ENCODE measurements at places on chromosomes 7 and 10.

- DNase-seq, result no peak
Observed at GRCh38 chr7:120043250-120043649, 229.7 kb upstream of the KCND2 start.

GRCh38 chr7:77684030-77684429 lies 12.2 kb upstream of the RSBN1L start:
- no peak for DNase-seq

DNA sequence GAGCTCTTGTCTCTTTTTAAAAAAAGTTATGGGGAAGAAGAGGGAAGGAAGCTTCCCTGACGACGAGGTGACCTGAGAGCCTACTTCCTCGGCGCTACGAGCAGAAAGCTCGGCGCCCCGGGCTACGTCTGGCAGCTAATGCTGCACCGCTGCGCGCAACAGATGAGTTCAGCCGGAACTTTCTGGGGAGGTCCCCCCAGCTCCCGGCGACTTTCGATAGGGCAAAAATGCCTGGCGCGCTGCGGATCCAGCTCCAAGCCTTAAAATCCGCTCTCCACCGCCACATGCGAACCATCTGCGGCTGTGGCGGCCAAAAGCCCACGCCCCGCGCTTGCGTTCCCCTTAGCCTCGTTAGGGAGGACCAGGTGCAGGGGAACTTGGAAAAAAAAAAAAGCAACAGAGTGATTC lies 621 bp downstream of the P4HA1 start:
- no peak for DNase-seq

- no peak for DNase-seq
Observed at GRCh38 chr7:76123316-76123715, 75.4 kb downstream of the MDH2 start.

DNA sequence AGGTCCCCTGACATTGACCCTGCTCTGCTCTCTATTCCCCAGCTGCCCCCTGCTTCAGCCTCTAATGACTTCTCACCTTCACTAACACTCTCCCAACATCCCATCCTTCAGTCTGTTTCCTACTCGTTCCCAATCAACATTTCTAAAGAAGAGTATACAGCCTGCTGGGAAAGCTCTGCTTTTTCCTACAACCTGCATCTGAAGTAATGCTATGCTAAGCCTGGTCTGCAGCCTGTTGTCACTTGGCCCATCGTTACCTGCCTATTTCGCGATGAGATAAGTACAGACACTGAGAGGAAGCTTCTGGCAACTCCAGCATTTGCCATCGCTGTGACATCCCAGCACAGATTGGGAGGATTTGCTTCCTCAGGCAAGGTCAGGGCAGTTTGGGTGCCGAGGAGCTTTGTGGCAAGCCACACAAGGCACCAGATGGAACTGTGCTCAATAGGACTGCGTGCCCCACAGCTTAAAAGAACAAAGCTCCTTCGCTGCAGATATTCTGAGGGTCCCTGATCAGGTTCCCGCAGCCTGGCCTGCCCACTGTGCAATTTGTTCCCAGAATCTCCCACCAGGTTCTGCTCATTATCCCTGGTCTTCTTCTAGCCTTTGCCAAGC lies 51.4 kb downstream of the PKD1L1 start:
- DNase-seq, result no peak

GRCh38 chr10:44300666-44301649 lies 83.9 kb downstream of the CXCL12 start:
- peak; percentile 44 for DNase-seq

- DNase-seq, result no peak
Observed at GRCh38 chr10:132541601-132542011, 4.0 kb downstream of the INPP5A start.

GRCh38 chr7:1176891-1177373 lies 16.9 kb upstream of the ZFAND2A start:
- peak; percentile 85 for DNase-seq

DNA sequence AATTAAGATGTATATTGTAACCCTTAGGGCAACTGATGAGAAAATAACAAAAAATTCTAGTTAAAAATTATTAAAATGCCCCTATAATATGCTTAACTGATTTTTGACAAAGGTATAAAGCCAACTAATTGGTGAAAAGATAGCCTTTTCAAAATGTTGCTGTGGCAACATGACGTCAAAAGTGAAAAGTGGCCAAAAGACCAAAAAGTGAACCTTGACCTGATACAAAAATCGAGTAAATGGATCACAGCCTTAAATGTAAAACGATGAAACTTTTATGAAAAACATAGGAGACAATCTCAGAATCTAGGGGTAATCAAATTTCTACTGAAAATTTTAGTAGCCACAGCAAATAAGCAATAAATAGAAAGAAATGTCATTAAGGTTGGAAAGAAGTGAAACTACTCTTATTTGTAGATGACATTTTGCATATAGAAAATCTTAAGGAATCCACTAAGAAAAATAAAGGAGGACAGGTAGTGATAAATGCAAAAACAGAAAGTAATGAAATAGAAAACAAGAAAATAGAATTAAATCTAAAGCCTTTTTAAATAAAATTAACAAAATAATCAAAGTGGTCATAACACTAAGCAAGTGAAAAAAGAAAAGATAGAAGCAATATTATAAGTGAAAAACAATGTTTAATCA lies 285.6 kb downstream of the ADK start:
- no peak for DNase-seq

- no peak for DNase-seq
Observed at GRCh38 chr7:96401200-96401599, 79.3 kb upstream of the SLC25A13 start.

- DNase-seq, result peak; percentile 9
Observed at GRCh38 chr10:86711513-86712316, 43.4 kb downstream of the LDB3 start.

DNA sequence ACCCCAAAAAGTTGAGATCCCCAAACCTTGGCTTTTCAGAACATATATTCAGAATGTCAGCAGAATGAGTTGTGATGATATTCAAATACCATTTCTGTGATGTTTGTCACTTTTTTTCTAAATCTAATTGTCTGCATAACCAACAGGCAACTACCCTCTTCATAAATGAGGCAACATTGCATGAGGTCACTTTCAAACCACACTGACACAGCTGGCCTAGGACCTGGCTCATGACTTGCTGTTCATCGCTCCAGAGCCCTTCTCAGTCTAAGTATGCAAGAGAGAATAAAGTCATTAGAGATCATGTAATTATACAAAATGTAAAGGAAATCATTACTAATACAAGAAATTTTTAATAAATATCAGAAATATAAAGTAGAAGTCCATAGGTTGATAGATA lies 681.9 kb downstream of the GRM8 start:
- DNase-seq, result no peak

- no peak for DNase-seq
Observed at GRCh38 chr10:122098924-122099323, 110.0 kb downstream of the TACC2 start.

DNA sequence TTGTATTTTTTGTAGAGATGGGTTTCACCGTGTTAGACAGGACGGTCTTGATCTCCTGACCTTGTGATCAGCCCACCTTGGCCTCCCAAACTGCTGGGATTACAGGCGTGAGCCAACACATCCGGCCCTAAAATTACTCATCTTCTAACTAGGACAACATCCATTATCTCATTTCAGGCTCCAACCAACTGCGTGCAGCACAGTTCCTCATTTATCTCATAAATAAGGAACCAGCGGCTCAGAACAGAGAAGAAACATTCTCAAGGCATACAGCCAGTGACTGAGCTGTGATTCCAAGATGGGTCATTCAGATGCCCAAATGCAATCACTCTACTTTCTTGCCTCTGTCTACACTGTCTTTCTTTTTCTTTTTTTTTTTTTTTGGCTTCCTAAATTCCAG lies 356.1 kb downstream of the ELMO1 start:
- no peak for DNase-seq

DNA sequence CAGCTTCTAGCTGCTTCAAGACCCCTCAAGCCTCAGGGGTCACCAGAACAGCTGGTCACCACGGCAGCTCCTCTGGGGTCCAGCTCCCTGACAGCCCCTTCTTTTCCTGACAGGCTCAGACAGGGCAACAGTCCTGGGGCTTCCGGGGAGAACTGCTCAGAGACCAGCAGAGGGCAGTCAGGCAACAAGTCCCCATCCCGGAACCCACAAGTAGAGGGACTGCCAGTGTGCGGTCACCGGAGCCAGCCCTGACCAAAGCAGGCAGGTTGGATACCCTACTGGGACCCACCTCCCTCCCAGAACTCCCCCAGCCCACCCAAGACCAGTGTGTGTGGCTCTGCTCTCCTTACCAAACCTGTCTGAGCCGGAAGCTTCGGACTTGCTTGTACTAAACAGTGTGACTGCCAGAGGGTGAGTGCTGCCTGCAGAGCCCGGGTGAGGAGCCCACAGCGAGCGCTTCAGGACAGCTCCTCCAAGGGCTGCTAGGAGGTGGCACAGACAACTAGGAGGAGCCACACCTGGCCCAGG lies 40.3 kb downstream of the YKT6 start:
- DNase-seq, result peak; percentile 88

Measured in SHP77 (cell line).